ENCODE measurements at places on chromosomes 5 and 9. TPM values are rescaled to one million over a fixed set of nuclear protein-coding genes. Genes with fewer than 3 reads are reported as not detected.

- DNase-seq: no peak
Observed at GRCh38 chr5:85760519-85760918, 857.2 kb upstream of the COX7C start.

GRCh38 chr5:147558826-147559225 lies 49.0 kb upstream of the DPYSL3 start:
- no peak for DNase-seq

GRCh38 chr5:53071738-53072137 lies 37.8 kb downstream of the MOCS2 start:
- no peak for DNase-seq

The DPP7 gene
- 152 TPM for total RNA-seq

GRCh38 chr9:136931611-136932130 lies 12.9 kb downstream of the FBXW5 start:
- DNase-seq: no peak

The ARHGEF37 gene
- total RNA-seq: 17.7 TPM

DNA sequence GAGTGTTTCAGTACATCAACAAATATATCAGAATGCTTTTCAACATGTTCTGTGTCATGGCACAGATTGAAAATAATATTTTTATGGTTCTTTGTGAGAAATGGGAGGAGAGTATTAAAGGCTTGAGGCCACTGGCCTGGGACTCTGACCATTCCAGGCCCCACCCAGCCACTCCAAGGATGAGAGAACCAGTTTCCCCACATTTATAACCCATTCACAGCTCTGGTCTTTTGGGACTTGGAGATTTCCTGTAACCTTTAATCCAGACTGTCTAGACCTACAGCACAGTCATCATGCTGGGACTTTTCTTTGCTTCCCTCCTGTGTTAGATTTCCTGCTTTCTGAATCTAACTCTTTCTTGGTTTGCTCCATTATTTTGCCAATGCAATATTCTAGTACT lies 389.6 kb downstream of the KIAA0825 start:
- DNase-seq: no peak

DNA sequence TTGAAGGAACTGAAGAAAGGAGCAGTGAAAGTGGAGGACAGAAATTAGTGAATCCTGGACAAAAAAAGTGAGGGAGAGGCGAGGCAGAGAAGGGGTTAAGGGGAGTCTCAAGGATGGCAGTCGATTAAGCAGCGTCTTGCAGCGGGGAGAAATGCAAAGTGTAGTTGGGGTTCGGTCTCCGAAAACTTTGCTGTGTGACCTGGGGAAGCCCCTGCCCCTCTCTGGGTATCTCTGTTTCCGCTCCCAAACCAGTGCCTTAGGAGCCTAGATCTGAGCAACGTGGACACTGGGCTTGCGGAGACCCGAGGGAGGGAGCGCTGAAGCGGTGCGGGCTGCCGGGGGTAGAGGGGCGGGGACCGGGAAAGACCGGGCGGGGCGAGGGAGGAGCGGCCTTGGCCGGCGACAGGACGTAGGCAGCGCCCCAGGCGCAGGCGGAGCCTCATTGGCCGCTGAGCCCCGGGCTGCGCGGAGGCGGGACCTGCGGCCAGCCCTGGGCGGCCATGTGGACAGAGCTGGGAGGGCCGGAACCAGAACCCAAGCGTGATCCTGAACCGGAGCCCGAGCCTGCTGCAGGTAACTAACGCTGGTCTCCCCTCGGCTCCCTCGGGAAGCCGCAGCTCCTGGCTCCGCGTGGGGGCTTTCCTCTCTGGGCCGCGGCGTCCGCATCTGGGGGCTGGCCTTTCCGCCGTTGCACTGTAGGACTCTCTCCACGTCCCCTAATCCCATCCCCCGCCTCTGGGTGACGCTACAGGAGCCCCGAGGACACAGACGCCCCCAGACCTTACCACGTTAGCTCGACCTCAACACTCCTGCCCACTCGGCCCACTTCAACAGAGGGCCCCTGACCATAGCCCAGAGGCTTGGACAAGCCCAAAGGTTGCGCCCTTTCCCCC lies at the start of gene ALDH1B1:
Gene ALDH1B1 (plus strand): TSS at position 468 of the 893 bp plus-strand sequence. CDS start 3,047 bp downstream, outside the sequence.
- DNase-seq: no peak

Measured in vagina (tissue), 2 donors.